ENCODE measurements at places on chromosomes 6 and 20.

GRCh38 chr6:37942606-37943376, 123.3 kb downstream of the ZFAND3 start:
- no peak for DNase-seq

DNA sequence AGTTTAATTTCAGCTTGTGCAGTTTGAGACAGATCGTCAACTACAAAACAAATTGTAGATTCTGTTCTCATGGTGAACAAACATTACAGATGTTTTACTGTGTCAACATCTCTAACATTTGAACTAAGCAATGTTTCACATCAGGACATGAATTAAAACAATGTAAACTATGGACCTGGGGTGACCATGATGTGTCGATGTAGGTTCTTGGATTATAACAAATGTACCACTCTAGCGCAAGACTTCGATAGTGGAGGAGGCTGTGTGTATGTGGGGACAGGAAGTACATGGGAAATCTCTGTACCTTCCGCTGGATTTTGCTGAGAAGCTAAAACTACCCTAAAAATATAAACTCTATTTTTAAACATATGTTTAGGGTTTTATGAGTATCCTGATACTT, 17.1 kb downstream of the HIVEP2 start:
- DNase-seq = no peak

DNA sequence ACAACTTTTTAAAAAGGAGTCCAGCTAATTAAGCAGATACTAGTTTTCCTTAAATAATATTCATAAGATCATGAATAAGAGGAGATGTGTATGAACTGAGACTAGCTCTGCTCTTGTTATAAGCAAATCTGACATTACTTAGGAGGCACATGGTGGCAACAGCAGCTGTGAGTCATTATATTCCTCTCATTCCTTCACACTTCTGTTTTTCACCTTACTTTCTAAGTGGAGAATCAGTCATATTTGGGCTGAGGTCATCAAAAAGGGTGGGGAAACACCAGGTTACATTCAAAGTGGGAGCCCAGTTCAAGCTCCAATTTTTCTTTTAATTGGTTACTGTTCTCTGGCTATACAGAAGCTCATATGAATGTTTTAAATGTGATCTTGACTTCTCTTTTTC, 6.0 kb upstream of the RIPPLY2 start:
- no peak for DNase-seq

GRCh38 chr6:159645640-159646039, 47.4 kb downstream of the SOD2 start:
- no peak for DNase-seq

DNA sequence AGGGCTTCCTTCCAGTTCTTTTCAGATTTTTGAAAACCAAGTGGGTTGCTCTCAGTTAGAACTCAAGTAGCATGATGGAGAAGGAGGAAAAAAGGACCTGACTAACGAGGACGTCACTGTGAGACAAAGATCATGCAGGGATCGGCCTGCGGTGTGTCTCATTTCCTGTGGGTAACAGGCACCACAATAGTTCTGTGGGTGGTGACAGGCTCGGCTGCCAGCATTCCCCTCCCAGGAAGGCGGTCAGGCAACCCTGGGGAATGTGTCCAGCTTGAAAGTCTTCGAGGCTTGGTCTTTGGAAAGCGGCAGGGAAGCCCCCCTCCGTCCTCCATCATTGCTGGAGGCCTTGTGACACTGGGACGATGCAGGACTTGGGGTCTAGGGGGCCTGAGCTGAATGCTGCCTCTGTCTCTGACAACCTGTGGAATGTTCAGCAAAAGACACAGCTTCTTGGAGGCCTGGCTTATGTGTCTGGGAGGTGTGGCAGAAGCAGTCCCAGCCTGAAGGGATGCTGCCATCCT, 121.0 kb downstream of the BCAS1 start:
- no peak for DNase-seq

- DNase-seq = no peak
Observed at GRCh38 chr20:46552460-46553420, 2.3 kb upstream of the OCSTAMP start.

DNA sequence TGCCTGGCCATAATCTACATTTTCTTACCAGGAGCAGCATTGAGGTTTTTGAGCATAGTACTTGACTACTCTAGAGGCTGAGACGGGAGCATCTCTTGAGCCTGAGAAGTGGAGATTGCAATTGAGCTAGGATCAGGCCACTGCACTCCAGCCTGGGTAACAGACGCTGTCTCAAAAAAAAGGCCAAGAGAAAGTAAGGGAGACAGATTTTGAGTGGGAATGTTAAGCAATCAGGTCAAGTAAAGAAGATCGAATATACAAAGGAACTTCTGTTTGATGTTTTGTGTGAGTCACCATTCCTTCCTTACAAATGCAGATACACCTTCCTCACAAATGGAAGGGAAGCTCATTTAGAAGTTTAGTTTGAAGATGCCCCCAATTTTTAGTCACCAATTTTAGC, 4.4 kb downstream of the PNRC1 start:
- no peak for DNase-seq

GRCh38 chr6:131765081-131765803, 42.6 kb upstream of the ENPP1 start:
- DNase-seq = no peak
